ENCODE measurements at places on chromosomes 12 and 14. TPM values are rescaled to one million over a fixed set of nuclear protein-coding genes. Genes with fewer than 3 reads are reported as not detected.

DNA sequence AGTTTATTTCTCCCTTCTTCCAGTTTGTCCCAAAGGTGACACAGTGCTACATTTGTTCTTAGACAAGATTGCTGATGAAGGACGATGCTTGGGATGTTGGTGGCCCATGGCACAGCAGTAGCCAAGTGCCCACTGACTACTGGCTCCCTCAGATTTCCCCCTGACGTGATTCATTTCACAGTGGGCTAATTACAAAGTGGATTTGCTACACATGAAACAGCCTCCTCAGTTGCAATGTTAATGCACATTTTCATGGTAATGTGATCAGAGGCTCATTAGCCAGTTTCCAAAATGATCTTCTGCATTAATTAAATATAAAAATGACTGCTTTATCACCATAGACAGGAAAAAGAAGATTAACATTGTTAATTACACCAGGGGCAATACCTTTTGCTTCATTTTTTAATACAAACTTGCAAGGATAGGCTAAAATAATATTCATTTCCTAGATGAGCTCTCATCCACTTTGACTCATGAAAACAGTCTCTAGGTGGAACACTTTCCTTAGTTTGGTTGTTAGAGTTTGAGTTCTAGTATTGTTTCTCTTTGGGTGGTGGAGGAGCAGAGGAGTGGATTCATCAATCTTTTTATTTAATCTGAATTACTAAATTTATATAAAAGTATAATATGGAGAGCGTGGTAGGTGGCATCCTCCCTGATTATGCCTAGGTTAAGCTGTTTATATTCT, 250.9 kb downstream of the PDZRN4 start:
- DNase-seq, result no peak

GRCh38 chr14:24761141-24761540, 127.2 kb upstream of the GZMB start:
- no peak for DNase-seq

DNA sequence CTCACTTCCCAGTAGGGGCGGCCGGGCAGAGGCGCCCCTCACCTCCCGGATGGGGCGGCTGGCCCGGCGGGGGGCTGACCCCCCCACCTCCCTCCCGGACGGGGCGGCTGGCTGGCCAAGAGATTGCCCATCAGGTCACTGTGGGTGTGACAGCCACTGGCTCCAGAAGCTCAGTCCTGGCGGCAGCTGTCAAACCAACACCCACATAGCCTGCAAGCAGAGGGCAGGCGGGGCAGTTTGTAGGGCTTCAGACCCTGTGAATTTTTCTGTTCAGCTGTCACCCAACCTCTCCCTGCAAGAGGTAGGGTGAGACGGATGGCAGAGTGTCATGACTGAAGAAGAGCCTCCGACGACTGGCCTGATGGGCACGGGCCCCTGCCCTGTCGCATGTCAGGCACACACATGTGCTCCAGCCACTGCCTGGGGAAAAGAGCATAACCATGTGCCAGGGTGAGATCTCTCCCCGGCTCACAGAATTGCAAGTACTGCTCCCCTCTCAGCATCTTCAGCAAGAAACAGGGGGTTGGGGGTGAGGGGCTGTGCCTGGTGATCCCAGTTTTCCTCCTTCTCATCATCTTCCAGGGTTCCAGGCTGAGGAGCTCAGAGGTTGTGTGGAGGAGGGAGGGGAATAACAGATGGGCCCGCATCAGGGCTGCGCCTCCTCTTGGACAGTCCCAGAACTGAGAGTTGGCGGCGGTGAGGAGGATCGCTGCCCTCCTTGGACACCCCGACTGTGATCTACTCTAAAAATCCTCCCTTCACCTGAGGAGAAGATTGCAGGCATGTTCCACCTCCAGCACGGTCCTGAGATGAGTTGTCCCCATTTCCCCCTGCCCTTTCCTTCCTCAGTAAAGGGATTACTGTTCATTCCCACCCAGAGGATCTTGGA, 11.2 kb upstream of the PRPH start:
- no peak for DNase-seq

GRCh38 chr12:89333564-89334252, 18.6 kb downstream of the DUSP6 start:
- DNase-seq, result peak; percentile 55

GRCh38 chr12:91406920-91407341, 224.3 kb upstream of the DCN start:
- no peak for DNase-seq

- DNase-seq, result no peak
Observed at GRCh38 chr14:65103150-65103760, 938 bp upstream of the MAX start.

- no peak for DNase-seq
Observed at GRCh38 chr12:72677139-72677538, 405.0 kb downstream of the TRHDE start.

DNA sequence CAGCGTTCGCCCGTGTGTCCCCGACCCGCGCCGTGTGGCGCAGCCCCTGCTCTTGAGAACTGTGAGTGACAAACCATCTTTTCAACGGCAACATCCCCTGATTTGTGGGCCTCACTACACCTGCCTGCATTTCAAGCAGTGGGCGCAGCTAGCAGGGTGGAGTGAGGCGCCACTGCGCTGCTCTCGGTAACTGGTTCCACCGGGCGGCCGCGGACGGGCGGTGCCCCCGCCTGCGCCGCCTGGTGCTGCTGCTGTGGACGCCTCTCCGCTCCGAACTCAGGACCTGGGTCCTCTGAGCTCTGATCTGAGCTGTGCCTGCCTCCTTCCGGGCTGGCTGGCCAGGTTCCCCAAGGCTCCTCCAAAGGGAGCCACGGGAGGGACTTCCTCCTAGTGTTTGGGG, 5.9 kb upstream of the DEGS2 start:
- no peak for DNase-seq

DNA sequence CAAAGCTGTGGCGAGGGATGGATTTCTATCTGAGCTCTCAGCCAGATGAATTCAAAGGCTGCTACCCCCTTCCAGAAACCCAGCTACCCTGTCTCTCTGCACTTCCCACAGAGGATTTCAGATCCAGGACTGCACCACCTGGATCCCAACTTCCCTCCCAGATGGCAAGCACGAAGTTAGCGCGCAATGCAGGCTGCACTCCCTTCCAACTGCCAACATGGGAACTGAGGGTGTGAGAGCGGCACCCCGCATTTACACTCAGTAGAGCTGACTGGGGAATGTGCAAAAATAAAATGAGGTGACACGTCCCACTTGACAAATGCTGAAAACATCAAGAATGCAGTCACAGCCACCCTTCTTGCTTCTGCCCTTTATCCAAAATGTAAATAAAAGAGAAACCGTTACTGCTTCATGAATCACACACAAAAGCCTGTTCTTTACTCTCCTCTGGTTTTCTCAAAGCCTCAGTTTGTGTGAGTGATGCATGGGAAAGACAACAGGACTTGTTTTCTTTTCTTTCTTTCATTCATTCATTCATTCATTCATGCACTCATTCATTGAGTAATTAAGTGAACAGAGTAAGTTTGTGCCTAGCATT, 85.7 kb downstream of the ITPK1 start:
- DNase-seq, result no peak

GRCh38 chr12:91991399-91992187, 154.1 kb downstream of the BTG1 start:
- no peak for DNase-seq

The PRB2 gene
- total RNA-seq, result not detected

DNA sequence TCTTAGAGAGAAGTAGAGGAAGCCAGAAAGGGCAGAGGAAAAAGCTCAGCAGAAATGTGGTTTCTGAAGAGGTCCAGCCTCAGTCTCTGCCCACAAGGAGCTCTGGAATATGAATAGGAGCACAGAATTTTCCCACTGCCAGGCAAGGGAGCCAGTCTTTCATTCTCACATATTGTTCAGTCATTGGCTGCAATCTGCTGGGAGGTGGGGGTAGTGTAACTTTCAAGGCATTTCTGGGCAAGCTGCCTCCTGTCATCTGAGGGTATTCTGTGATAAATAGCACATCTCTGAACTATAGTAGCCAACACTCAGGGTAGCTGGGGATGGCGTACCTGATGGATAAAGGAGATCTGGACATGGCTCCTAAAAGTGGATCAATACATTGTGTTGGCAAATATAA, 127.2 kb downstream of the LRRK2 start:
- DNase-seq, result no peak

The CLEC4C gene
- not detected for total RNA-seq

The CD27 gene
- 2.3 TPM for total RNA-seq

The RHOJ gene
- 29.2 TPM for total RNA-seq

DNA sequence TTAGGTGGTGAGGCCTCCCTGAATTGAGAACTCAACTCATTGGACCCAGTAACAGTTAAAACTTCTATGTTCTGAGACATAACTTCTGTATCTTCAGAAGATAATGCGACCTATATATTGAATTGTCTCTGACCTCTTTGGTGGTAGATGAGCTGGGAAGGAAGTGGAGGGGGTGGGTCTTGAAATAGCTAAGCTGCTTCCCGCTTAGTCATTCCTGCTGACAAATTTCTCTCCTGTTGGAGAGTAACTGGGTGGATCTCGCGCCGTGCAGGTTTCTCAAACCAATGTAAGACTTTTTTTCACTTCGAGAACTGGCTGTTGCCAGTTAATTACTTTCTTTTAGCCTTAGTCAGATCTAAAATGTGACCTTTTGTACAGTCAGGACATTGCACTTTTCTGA, 100.8 kb downstream of the PPHLN1 start:
- DNase-seq, result peak; percentile 51

DNA sequence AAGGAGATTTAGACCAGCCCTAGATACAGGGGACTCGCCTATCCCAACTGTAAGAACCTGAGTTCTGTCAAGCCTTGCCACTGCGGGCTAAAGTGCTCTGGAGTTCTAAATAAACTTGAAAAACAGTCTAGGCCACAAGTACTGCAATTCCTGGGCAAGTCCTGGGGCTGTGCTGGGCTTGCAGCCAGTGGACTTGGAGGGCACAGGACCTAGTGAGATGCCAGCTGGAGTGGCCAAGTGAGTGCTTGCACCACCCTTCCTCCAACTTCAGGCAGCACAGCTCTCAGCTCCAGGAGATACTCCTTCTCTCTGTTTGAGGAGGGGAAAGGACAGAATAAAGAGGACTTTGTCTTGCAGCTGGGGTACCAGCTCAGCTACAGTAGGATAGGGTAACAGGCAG, 307.6 kb upstream of the FBXO33 start:
- DNase-seq, result peak; percentile 69

The DNAJC22 gene
- 0.18 TPM for total RNA-seq

- DNase-seq, result peak; percentile 84
Observed at GRCh38 chr14:95515596-95516552, 576 bp downstream of the SYNE3 start.

DNA sequence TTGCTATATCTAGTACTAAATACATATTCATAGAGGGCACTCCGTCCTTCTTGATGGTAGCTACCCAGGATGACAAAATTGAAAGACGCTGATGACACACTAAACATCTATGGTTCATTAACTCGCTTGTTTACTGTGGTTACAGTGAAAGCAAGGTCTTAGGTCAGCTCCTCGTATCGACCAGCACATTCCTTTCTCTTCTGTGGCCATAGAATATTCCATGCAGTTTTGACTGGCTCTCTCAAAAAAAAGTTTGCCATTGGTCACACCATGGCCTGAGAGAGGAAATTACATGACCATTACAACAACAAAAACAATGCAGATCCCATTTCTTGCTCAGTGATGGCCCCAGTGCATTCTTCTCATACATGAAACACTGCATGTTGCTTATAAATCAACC, 411.4 kb upstream of the SOX5 start:
- no peak for DNase-seq

DNA sequence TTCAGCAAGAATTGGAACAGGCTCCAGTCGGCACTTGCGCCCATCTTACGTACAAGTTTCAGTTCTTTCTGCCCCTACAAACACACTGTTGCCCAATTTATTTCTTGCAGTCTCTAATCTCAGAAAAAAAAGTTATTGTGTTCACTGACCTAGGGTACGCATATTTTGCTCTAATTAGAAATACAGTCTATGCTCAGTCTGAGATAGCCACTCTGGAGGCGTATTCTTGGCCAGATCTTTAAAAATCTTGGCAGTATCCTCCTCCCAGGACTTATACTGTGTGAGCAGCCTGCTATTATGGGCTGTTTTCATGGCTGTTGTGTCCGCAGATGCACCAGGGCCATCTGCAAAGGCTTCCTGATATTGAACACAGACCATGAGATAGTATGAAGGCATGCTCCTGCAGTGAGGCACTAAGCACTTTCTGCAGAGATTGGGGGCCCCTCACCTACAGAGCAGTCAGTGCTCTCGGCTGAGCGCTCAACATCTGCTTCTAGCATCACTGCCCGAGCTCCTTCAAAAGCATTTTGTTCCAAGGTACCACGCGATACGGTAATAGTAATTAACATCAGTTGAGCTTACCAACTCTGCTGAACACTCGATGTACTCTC, 57.9 kb downstream of the PPM1H start:
- DNase-seq, result no peak

DNA sequence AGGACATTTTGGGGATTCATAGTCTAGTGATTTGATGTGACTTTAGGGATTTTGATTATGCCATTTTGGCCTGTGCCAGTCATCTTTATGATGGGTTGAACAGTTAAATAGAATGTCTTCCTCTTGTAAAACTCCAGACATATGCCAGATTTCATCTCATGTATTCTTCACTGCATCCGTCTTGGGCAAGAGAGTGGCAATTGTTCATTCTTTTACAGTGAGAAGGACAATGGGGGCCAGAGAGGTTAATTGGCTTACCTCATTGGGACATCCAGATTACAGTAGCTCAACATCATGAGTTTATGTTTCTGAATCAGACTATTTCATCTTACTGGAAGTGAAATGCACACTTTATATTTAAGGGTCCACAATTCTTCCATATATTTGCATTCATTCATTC, 108.2 kb upstream of the SLC38A2 start:
- DNase-seq, result no peak

- DNase-seq, result no peak
Observed at GRCh38 chr12:2251526-2252209, 198.9 kb downstream of the CACNA1C start.

The NCOR2 gene
- 318 TPM for total RNA-seq

DNA sequence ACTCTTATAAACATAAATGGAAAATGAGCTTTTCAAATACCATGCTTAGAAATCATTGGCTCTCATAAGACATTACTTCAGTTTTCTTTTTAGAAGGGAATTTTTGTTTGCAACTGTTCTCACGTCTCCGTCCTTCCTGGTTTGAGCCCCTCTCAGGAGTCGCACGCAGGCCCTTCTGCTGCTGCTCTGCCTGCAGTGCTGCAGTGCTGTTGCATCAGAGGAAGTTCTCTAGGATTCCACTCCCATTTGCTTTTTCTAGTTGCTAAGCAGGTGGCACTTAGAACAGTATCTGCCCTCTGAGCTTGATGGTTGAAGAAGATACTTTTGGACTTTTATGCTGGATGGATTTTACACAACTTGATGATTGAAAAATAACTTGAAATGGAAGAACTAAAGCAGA, 70.8 kb downstream of the SCN8A start:
- no peak for DNase-seq

The CLEC9A gene
- total RNA-seq, result 0.30 TPM

DNA sequence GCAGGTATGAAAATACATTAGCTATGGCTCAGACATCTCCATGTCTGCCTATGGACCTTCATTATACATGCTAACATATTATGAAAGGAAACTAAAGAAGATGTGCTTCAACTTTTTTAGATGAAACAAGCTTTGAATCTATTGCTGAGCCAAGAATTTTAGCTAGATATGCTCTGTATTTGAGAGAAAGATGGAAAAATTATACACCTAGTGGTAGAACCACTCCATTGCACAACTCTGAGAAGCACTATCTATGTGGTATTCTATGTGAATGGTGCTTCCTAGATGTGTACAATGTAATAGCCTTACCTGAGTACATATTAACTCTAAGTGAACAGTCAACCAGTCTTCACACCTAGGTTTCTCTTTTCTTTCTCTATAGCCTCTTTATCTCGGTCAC, 17.3 kb downstream of the EPYC start:
- no peak for DNase-seq

- DNase-seq, result no peak
Observed at GRCh38 chr14:96920023-96920422, 122.8 kb downstream of the VRK1 start.

The SRGAP1 gene
- 6.7 TPM for total RNA-seq

Measured in lower lobe of right lung (tissue), 2 donors.